Lung (tissue), 17 donors: ENCODE measurements at places on chromosomes 16 and 17.

DNA sequence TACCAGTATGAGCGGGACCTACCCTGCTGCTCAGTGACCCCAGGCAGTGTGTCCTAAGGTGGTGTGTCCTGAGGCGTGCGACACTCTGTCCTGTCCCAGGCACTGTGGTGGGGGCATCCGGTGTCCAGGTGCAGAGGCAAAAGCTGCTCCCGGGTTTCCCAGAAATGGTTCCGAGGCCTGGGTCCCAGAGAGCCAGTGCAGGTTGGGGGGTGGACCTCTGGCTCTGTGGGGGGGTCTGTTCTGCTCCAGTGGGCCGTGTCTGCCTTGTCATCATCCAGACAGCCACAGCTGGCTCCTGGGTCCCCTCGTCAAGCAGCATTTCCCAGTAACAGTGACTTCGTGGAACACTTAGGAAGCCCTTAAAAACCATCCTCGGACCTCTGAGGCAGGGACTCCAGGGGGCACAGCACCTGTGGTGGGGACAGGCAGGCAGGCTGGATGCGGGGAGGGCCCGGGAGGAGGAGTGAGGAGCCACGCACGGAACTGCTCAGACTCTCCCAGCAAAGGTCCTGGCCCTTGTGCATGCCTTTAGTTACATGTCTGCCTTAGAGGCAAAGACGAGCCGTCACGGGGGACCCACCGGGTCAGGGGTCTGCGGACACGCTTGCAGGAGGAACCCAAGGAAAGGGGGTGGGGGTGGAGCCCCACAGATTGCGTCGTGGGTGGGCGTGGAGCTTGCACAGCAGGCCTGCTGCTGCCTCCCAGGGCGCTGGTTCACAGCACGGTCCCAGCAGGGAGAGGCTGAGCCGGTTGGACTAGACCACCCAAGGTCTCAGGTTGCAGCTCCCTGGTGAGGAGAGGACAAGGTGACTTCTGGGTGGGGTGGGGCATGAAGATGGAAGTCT, 5.6 kb downstream of the SLC16A3 start:
- peak; percentile 59 for DNase-seq

DNA sequence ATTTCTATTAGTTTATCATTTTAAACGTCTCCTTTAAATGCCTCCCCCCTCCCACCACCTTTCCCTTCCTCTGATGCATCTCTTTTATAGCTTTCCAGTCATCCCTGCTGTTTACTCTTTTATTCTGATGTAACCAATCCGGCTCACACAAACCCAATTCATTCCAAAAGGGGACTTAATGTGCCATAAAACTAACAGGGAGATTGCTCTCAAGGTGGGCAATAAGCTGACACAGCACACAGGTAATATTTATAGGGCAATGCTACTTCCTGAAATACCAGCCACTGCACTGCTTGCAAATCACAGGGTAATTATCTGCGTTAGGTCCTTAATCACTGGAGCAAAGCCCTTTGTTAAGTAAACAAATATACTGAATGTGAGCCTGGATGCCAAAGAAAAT, 23.3 kb upstream of the CA10 start:
- DNase-seq, result no peak

- no peak for DNase-seq
Observed at GRCh38 chr17:27453471-27453870, 2.8 kb upstream of the KSR1 start.

DNA sequence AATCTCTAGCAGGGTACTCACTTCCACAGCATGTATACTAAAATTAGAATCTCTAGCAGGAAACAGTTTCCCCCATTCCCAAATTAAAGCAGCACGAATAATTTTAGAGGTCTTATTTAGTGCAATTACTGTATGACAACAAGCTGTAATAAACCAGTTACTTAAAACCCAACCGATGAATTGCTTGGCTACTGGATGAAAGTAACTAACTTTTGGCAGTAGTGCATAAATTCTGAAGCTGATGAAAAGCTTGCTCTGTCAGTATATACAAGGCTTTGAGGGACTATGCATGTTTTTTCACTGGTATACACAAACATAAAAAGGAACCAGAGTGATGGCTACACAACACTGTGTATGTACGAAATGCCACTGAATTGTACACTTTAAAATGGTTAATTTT, 89.4 kb downstream of the CFDP1 start:
- DNase-seq, result no peak

DNA sequence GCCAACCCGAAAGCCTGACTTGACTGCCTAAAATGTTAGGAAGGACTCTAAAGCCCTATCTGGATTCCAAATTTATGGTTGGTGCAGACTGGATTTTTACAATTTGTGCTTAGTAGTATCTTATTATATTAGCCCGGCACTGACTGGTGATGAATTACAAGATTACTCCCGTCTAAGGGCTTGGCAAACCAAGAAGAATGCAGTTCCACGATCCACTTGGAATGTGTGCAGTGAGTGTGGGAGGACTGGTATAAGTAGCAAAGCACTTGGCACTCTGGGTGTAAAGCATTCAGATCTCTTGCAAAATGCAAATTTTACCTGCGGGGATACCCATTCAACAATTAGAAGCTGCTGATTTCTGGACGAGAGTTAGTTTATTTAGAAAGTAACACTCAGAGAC, 539.4 kb downstream of the MAF start:
- DNase-seq, result no peak

GRCh38 chr16:27446721-27447120, 44.7 kb downstream of the IL21R start:
- no peak for DNase-seq

GRCh38 chr17:41909088-41909487, 9.7 kb downstream of the ACLY start:
- no peak for DNase-seq
